RKO (cell line): ENCODE measurements at places on chromosomes 2 and 18.
A peak's percentile ranks its signal among the peaks of the same experiment; 100 is the strongest.

- no peak for DNase-seq
These were observed 4.0 kb downstream of the SLC14A2 start for GRCh38 chr18:45619062-45619825.

- DNase-seq: no peak
These were observed 416.5 kb downstream of the SLC4A3 start for GRCh38 chr2:220043990-220044335.

DNA sequence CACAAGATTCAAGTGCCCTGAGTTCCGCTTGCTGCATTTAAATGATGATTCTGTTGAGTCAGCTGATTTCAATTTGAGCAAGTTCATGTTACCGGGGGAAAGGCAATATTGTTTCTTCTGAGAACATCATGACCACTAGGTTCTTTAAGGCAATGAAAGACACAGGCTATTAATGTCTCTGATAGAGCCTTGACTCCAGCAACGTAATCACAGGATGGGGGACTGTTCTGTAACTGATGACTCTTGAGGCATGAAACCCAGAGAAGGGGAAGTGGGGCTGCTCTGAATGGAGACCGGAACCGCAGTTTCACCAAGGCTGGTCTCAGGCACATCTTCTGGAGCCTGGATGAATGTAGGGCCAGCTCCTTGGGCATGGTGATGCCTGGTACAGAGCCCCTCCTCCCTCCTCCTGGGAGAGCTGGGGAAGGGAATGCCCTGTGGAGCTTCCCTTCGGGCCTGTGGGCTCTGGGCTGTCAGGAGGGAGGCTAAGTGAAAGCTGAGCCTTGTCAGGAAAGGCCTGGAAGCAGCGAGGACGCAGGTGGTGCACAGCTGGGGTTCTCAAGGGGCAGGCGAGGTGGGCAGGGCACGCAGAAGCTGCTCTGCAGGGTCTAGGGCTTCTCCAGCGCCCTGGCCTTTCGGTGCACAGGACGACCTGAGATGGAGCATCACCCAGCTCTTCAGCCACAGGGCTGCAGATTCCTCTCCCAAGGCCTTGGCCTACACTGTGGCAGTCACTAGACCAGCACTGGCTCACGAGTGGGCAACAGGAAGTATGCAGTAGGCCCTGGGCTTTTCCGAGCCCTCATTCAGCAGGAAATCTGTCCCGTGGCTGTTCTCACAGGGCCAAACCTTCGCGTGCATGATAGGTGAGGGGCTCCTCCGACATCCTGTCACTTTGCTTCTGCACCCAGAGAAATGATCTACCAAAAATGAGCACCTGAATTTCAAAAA is 36.6 kb upstream of the PRLH start:
- DNase-seq: no peak

DNA sequence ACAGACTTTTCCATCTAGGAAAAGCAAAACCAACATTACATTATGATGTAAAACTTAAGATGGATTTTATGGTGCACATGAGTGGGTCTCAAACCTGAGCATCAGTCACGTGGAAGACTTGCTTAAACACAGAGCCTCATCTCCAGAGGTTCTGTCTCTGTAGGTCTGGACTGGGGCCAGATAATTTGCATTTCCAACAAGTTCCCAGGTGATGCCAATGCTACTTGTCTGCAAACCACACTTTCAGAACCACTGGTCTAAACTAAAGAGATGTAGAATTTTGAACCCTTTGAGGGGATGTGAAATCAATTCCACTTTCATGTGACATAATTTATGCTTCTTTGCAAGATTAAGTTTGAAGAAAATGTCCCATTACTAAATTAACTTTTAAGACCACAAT is 522.8 kb downstream of the MBD2 start:
- DNase-seq: no peak

DNA sequence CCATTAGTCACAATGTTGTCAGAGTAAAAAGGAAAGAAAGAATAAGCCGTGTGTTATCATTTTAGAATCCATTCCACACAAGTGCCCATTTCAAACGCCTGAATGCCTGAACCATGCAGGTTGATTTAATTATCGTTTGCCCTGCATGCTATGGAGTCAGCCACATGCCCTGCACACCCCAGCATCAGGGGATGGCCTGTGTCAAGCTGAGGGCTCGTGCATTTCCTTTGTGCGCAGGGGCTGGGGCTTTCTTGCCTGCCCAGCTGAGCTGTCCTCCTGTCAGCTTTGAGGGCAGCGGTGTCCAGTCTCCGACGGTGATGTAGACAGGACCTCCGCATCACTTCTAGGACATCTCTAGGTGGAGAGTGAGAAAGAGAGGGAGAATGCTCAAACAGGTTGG is 200.4 kb downstream of the TSN start:
- no peak for DNase-seq

DNA sequence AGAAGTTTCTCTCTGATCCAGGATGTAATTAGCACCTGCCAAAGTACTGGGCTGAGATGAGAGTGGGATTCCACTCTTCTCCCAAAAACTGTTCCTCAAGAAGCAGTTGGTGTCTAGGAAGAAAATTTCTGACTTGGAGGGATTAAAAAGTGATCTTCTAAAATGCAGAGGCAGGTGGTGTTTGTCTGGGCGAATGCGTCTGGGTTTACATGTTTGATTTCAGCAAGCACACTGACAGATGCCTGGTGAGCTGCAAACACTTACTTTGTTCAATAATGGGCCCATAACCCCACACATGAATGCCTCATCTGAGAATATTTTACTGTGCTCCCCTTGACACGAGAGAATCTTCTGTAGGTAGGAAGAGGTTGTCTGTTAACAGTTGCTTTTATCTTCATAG is 24.3 kb upstream of the KCNF1 start:
- DNase-seq: no peak

GRCh38 chr2:28296243-28296642 is 96.4 kb upstream of the FOSL2 start:
- DNase-seq: peak; percentile 64

- DNase-seq: no peak
These were observed 8.2 kb upstream of the SLC4A3 start for GRCh38 chr2:219619235-219619634.

DNA sequence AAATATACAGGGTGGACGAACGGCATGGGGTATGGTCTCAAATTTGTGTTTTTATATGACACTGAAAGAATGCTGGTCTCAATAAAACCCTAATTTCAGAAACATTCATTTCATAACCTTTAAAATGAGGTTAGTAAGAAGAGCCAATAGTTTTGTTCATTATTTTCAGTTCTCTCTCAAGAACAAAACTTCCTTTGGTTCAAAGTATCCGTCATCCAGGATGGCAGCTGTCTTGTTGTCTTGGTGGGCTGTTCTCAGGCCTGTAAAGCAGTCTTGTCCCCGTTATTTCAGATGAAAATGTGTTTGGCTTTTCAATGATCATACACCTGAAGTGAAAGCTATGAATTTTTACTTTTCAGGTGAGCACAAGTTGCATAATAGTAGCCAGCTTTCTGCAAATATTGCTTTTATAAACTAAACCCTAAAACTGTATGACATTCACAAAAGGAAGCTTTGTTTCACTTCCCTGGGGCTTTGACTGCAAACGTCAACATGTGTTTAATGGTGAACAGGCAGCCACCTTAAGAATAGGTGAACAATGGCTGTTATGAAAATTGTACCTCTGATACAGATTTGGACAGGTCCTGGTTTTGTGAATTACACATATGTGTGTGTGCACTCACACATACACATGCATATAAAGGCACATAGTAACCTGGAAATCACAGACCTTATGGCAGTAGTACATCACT is 2.6 kb downstream of the IL18RAP start:
- DNase-seq: no peak

DNA sequence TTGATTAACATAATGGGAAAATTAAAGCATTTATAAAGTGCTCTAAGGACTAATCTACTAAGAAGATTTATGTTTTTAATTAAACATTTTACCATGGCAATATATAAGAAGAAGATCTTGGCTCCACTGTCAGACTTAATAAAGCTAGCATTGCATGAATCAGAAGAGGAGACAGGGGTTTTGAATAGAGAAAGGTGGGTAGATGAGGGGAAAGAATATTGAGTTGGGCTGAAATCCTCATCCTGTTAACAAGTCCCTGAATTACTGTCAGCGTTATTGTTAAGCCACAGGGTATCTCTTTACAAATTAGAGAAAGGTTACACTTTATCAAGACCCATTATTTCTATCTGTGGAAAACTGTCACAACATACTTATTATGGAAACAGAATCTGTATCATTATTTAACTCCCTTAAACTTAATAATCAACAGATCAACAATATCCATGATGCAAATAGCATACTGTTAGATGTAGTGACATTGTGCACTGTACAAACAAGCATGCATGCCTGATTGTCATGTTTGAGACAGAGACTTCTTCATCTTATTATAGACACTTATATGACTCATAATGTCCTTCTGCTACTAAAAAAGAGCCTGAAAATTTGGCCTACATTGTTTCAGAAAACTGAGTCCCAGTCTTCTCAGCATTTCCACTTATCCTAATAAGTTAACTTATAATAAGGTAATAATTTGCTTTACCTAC is 304.1 kb downstream of the NRXN1 start:
- no peak for DNase-seq

GRCh38 chr18:70289351-70290312 is 787 bp downstream of the SOCS6 start:
- DNase-seq: peak; percentile 28

- DNase-seq: no peak
These were observed 4.1 kb downstream of the RAB31 start for GRCh38 chr18:9712130-9712577.

DNA sequence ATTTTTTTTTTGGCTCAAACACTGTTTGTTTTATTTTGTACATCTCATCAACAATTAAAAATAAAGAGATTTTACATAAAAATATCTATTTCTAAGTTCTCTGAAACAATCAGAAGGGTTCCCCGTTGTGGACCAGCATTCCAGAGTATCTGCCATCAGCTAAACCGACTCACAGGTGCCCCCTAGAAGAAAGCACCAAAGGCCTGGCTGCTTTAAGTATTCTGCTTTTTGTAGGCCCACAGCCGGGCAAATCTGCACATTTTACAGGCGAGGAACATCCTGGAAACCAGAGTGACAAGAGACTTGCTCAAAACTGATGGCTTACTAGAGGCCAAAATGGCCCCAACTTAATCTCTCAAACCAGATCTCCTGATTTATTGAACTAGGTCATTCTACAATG is 82.2 kb upstream of the SETBP1 start:
- no peak for DNase-seq

DNA sequence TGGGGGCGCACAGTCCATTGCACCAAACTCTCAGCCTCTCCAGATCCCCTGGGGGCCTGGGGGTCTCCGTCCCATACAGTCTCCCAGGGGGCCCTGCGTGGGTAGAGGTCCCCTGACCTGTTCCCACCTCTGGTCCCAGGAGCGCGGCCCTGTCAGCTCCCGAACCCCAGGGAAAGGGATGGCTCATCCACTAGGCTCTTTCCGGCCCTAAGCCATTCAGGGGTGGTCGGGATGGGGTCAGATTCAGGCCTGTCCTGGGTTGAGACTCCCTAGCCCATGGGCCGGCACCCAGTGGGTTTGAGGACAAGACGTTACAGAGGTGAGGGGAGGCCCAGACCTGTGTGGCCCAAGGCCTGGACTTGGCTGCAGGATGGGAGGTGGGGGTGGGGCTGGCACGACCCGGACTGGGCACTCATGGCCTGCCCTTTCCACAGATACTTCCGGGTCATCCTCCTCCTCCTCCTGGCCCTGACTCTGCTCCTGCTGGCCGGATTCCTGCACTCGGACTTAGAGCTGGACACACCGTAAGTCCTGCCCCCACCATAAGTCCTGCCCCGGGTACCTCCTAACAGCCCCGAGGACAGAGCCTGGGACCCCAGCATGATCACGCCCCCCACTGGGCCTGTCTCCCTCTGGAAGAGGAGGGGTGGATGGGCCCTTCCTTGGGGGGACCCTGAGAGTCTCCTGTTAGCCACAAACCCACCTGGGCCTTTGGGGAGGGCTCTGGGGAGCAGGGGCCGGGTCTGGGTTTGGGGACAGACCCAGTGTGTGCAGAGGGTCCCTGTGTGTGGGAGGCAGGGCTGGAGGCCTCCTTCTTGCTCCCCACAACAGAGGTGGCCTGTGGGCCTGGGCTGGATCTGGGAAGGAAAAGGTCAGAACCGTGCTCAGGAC is 10.1 kb upstream of the NEU4 start:
- no peak for DNase-seq

GRCh38 chr2:231794383-231794782 is 8.1 kb downstream of the COPS7B start:
- no peak for DNase-seq

- no peak for DNase-seq
These were observed 405.4 kb downstream of the CDH2 start for GRCh38 chr18:27771571-27771970.

DNA sequence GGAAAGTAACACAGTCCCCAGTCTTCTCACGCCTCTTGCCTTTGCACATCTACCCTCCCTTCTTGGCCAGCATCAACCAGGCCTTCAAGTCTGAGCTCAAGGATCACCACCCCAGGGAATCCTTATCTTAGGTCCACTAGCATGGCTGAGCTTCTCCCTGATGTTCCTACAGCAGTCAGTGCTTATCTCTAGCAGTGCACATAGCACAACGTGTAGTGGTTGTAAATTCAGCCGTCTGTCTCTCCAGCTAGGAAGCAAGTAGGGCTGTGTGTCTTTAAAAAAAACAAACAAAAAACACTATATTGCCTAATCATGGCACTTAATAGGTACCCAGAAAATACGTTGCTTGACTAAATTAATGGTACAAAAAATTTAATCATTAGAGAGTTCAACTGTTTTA is 29.2 kb downstream of the KCNG3 start:
- no peak for DNase-seq

DNA sequence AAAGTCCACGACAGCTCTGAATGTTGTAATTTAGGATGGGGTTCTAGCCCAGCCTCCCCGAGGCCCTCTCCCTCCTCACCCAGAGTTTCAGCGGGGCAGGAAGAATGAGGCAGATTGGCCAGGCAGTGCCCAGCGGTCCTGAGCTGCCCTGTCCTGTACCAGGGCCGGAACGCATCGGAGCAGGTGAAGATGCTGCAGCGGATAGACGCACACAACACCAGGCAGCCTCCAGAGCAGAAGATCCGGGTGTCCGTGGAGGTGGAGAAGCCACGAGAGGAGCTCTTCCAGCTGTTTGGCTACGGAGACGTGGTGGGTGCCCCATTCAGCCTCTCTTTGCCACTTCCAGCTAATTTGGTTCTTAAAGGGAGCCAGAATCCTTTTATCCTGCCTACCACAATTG is 10.8 kb downstream of the KHK start:
- DNase-seq: no peak

GRCh38 chr2:127376257-127376656 is 11.5 kb downstream of the MAP3K2 start:
- no peak for DNase-seq

DNA sequence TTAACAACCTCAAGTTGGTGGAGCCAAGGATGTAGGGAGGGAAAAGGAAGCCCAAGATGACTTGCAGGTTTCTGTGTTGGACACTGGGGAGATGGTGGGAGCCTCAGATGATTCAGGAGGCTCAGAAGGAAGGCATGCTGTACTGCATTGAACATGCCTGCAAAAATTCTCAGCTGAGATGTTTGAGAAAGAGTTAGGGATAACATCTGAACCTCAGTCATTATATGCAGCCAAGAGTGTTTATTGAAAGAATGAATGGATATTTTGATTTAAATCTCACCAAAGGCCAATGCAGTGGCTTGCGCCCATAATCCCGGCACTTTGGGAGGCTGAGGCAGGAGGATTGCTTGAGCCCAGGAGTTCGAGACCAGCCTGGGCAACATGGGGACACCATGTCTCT is 243.0 kb downstream of the MYCN start:
- no peak for DNase-seq

- DNase-seq: peak; percentile 37
These were observed 87.9 kb downstream of the ZNF804A start for GRCh38 chr2:184685999-184686841.
